ENCODE measurements at places on chromosomes 11 and 22.

- no peak for DNase-seq
Observed at GRCh38 chr11:62792202-62792575, 383 bp upstream of the TMEM223 start.

DNA sequence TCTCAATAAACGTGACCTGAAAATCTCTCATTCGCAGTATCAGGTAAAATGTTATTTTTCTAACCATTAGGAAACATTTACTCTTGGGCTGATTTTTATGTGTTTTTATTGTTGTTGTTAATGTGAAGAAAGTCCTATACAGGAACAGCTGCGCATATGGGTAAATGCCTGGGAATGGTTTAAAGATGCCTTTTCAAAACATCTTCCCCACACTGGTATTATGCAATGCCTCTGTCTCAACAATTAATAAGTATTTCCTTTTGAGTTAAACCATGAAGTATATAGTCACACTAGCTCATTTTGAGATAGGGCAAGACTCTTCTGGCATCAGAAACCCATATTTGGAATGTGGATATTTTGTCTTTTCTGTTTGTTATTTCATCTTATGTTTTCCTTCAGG lies 13.7 kb upstream of the LIN7C start:
- no peak for DNase-seq

DNA sequence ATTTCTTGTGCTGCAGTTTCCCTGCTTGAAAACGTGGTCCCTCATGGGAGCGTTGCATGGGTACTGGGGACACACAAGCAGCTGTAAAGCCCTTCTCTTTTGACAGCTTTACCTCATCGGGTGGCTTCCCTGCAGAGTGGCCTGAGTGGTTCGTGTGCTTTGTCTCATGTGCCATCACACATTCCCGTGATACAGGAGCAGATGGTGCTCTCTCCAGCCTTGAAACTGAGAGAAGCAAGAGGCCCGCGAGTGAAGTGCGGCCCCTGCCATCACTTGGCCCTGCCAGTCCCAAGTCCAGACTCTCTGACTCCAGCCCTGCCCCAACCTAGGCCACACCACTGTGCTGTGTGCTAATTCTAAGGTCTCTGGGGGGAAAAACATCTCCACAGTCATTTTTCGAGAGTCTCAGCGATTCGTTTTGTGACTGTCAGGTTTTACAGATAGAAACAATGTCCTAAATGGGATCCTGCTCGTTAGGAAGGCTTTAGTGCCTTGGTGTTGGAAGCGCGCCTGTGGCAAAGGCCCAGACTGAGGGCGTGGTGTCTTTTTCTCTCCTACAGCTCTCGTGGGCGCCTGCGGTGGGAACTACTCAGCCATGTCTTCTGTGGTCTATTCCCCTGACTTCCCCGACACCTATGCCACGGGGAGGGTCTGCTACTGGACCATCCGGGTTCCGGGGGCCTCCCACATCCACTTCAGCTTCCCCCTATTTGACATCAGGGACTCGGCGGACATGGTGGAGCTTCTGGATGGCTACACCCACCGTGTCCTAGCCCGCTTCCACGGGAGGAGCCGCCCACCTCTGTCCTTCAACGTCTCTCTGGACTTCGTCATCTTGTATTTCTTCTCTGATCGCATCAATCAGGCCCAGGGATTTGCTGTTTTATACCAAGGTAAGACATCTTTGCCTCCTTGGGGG lies 64.2 kb downstream of the KREMEN1 start:
- DNase-seq = no peak

GRCh38 chr11:77557553-77557952 lies 32.2 kb upstream of the AQP11 start:
- no peak for DNase-seq

GRCh38 chr11:69905611-69906452 lies 86.6 kb upstream of the FGF3 start:
- DNase-seq = no peak

DNA sequence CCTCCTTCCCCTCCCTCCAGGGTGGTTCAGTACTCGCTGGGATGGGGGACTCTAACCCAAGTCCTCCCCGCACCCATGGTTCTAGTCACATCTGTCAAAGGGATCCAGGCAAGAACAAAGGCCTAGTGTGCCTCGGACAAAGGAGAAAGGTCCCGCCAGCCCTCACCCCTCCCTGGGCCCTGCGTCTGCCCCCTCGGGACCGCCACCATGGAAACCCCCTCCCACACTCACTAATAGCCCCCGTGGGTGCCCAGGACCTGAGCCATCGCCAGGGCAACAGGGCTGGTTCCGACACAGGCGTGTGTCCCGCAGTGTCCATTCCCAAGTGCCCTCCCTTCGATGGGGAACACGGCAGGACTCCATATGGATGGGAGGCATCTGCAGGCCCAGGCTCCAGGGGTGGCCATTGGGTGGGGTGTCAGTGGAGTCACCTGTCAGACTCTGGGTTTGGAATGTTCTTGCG lies 5.1 kb upstream of the CARNS1 start:
- DNase-seq = no peak

DNA sequence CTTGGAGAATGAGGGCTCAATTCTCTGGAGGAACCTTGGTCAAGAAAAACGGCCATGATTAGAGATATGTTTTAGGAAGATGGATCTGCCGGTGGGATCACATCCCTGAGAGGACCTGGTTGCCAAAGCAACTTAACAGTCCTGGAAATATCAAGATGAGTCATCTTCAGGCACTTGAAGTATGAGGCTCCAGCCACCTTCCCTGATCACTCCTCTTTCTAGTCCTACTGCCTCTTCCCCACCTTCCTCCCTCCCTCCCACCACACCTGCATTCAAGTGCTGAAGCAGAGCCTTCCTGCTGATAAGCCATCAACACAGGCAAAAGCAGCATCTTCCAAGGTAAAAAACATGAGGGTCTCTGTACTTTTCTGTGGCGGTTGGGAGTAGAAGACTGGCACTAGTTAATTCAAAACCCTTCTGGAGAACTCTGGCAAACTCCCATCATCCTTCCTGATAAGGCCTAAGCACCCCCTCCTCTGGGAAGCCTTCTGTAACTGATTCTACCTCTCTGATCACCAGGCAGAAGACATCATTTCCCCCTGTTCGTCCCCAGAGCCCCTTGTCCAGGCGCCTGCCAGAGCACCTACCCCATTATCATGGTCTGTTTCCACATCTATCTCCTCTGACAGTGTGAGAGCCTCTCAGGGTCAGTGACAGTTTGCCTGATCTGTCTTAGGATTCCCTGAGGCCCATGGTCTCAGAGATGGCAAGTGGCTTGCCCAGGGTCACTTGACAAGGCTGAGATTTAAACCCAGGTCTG lies 79.8 kb downstream of the CLPB start:
- DNase-seq = no peak

DNA sequence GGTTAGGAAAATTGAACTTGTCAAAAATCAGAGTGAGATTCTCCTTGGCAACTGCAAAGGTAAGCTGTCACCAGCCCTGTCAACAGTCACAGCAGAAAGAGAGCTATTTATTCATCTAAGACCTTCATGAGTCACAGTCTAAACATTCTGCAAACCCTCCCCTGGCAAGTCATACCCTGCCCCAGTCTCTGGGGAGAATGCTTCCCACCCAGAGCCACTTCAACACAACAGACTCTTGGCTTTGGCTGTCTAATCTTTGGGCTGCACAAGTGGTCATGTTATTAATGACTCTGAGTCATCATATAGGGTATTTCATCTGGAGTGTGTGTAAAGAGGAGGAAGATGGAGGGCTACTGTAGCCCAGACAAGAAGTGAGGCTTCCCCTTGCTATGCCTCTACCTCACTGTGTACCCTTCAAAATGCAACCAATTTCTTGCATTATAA lies 153.4 kb downstream of the CCDC34 start:
- no peak for DNase-seq

DNA sequence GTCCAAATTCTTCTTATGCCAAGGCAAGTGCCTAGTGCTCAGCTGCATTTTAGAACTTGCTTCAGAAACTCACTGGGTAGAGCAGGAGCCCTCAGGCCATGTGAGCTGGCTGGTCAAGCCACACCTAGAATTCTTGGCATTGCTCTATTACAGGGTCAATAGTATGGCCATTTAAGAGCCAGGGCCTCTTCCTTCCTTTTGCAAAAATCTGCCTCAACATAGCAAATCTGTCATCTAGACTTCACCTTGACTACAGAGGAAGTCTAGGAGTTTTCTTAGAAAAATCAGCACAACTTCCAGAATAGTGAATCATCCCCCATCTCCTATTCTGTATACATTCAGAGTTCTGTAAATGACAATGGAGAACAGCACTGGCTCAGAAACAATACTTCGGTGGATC lies 112.0 kb upstream of the TTC12 start:
- no peak for DNase-seq

DNA sequence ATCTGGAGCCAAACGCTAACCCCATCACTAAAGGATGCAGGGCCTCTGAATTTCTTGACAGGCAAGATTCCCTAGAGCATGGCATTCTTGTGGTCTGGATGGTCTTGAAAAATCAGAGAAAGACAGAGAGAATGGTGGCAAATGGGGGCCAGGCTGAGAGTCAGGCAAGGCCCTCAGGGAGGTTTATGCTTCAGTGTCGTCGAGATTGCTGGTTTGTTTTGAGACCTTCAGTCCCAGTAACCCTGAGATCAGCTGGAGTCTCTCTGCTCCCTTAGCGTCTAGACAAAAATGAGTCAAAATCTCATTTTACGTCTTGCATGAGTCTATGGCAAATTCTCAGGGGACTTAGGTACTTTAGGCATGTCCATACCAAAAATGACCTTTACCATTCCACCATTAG lies 539.3 kb downstream of the SOX6 start:
- no peak for DNase-seq

Measured in stimulated activated CD8-positive, alpha-beta memory T cell treated with anti-CD3 and anti-CD28 coated beads, Interleukin-15, amount 100 ng/mL, for 1 hour (primary cell).